Activated T-cell treated with anti-CD3 and anti-CD28 coated beads for 1 hour (primary cell): ENCODE measurements at places on chromosomes 1 and 21.

DNA sequence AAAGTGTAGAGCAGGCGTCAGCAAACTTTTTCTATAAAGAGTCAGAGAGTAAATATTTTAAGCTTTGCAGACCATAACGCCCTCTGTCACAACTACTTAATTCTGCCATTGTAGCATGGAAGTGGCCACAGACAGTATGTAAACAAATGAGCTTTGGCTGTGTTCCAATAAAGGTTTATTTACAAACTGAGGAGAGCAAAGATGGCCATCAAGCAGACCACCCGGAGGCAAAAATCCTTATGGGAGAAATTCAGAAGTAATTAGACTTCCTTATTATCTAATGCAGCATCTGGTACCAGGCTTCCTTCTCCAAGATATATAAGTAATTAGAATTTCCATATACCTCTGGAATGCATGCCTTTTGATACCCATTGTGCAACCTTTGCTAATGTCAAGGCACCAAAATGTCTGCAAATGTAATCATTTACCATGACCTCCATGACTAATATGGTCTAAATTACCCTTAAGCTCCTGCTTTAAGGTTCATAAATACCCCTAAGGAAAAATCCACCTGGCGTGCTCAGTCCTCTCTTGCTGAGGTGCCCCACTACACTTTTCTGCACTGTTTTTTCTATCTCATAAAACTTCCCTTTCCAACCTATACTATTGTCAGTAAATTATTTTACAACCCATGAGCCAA is 377.8 kb downstream of the MATN1 start:
- no peak for DNase-seq

GRCh38 chr21:25913479-25913878 is 178.7 kb downstream of the GABPA start:
- DNase-seq: no peak

DNA sequence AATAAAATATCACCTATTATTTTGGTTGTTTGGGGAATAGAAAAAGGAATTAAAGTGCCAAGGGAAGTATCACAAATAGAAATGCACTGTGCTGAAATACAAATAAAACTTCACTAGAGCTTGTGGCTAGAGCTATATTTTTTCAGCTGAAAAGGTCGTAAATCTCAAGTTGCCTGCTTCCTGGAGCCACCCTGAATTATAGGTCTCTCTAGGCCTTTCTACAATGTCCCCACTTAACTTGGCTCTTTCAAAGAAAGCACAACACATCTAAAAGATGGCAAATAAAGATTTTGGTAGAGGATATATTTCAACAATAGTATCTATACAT is 5.0 kb upstream of the RNF2 start:
- no peak for DNase-seq

DNA sequence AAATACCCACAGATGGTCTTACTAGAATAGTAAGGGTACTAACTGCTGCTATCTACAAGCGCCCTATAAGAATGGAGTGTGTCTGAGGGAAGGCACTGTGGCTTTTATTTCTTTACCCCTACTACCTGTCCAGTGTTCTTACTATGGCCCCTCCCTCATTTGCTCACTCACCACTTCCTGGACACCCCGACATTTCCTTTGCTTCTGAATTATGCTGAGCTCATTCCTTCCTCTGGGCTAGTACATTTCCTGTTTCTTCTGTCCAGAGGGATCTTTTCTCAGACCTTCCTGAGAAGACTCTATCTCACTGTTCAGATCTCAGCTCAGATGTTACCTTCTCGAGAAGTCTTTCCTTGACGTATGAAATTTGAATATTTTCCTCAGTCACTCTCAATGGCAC is 192.1 kb upstream of the DAB1 start:
- no peak for DNase-seq

GRCh38 chr1:33960188-33960895 is 96.5 kb downstream of the HMGB4 start:
- no peak for DNase-seq

DNA sequence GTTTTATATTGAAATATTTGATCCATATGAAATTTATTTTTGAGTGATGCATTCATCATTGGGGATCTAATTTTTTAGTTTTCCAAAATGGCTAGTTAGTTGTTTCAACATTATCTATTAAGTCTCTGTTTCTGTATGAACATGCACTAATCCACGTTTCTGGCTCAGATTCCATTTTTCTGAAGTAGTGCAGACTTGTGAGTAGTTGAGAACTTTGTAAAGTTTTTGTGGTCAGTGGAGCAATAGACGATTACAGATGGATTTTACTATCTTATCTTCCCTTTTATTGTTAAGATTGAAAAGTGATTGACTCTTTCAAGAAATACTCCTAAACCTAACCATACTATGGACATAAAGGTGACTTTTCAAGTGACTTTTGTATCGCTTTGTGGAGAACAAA is 16.7 kb downstream of the SOAT1 start:
- no peak for DNase-seq

DNA sequence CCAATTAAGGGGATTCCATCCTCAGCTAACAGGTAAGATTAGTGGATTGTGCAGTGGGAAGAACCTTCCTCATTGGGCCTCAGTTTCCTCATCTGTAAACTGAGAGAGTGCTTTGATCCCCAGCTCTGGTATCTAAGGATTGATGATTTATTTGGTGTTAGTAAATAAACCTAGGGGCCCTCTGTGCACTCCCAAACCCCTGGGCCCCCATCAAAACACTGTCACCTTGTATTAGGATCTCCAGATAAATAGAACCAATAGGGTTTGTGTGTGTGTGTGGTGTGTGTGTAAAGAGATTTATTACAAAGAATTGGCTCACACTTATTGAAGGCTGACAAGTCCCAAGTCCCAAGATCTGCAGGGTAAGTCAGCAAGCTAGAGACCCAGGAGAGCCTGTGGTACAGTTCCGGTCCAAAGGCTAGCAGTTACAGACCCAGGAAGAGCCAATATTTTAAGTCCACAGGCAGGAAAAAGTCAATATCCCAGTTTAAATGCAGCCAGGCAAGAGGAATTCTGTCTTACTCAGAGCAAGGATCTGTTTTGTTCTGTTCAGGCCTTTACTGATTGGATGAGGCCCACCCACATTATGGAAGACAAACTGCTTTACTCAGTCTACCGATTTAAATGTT is 11.0 kb upstream of the ELK4 start:
- DNase-seq: no peak

- no peak for DNase-seq
Observed at GRCh38 chr1:212853658-212854057, 4.4 kb upstream of the FLVCR1 start.

- DNase-seq: no peak
Observed at GRCh38 chr1:36349241-36349671, 25.8 kb upstream of the EVA1B start.

- DNase-seq: no peak
Observed at GRCh38 chr1:221241157-221241556, 361.9 kb downstream of the HLX start.

DNA sequence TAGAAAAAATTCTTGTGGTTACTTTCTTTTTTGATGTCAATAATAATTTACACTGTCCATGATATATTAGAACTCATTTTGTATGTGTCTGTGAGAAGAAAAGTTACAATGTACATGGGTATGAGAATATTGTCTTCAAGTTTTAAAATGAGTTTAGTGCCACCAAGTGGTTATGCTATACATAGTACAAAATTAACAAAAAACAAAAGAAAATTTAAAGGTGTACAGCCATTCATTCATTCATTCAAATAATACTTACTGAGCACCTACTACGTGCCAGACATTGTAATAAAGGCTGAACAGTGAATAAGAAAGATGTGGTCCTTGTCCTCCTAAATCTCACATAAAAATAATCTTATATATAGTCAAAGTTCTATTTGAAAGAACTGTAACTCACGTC is 27.7 kb downstream of the UCHL5 start:
- no peak for DNase-seq

DNA sequence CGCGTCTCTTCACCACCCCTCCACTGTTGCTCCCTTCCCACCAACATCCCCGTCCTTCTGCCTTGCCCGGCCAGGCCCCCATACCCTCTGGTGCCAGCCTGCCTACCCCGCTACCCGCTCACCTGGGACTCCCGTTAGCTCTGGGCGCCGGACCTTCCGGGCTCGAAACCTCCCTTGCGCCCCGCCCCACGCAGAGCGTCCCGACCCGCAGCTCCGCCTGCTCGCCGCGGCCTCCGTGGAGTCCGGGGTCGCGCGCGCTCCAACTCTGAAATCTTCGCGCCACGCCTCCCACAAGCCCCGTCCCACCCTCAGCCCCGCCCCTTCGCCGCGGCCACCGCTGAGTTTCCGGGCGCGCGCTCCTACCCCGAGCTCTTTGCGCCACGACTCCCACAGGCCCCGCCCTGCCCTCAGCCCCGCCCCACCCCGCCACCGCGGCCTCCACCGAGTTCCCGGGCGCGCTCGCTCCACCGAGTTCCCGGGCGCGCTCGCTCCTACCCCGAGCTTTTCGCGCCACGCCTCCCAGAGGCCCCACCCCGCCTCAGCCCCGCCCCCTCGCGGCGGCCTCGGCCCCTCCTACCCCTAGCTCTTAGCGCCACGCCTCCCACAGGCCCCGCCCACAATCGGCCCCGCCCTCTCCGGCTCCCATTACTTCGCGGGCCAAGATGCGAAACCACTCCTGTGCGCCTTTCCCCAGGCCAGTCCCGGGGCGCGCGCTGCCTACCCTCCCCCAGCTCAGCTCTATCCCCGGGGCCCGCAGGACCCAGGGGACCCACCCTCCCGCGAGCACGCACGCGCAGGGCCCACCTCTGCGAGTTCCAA is at the start of gene IFT25:
Gene IFT25 (minus strand): TSS at position 267 of the 819 bp plus-strand sequence. CDS start 5,617 bp downstream, outside the sequence.
- DNase-seq: peak; percentile 99

GRCh38 chr1:62364721-62365120 is 45.5 kb upstream of the KANK4 start:
- DNase-seq: no peak

DNA sequence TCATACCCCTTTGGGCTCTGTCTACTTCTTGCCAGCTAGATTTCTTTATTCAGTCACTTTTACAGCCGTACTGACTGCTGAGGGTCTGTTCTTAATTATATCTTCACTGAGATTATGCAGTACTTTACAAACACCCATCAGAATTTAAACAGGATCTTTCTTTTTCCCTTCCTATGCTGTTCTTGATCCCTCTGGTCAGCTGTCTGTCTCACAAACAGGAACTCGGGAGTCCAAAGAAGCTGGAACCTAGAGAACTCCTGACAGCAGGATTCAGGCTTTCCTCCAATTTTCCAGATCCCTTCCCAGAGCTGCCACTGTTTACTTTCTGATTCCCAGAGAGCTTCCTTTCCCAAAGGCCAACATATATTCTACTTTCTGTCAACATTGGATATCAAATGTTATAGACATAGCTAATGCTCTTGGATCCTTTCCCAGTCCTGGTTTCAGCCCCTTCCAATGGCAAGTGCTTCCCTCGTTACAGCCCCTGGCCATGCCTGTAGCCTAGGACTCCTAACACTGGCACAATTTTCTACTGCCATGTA is 59.5 kb downstream of the ATP2B4 start:
- no peak for DNase-seq

GRCh38 chr1:234841710-234842231 is 231.8 kb upstream of the IRF2BP2 start:
- no peak for DNase-seq

- no peak for DNase-seq
Observed at GRCh38 chr1:90510143-90510542, 207.0 kb downstream of the BARHL2 start.

- no peak for DNase-seq
Observed at GRCh38 chr1:204882479-204882878, 11.8 kb downstream of the NFASC start.

DNA sequence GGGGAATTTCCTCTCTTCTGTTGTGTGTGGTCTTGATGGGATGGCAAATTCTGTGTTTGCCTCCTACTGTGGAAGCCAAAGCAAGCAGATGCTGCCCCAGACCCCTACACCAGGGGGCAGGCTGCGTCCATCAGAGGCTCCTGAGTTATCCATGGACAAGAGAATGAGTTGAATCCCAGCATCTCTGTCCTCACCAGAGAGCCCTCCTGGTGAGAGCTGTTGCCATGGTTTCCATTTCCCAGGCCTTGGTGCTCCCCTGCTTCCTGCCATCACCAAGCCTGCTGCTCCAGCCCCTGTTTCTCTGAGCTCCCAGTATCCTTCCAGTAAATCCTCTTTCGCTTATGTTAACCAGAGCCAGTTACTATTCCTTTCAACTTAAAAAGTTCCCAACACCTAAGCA is 20.4 kb upstream of the GNG12 start:
- DNase-seq: no peak

GRCh38 chr1:13760921-13761320 is 60.9 kb downstream of the PRDM2 start:
- DNase-seq: no peak

GRCh38 chr21:45223236-45224185 is 64.2 kb downstream of the POFUT2 start:
- DNase-seq: no peak

DNA sequence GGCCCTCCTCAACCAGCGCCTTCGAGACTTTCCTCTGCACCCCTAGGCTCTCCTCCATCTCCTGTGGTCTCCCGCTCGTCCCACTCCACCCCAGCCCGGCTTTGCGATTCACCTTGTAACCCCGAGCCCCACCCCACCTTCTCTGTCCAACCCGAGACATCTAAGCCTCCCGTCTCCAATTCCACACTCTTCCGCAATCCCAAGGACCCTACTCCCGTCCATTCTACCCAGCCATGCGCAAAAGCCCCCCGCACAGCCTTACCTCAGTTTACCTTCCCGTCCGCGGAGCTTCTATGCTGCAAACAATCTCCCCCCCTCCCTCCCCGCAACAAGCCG is 174 bp downstream of the SH3BP5L start:
- no peak for DNase-seq

GRCh38 chr1:190067592-190067991 is 410.1 kb downstream of the BRINP3 start:
- DNase-seq: no peak

GRCh38 chr1:207245124-207245523 is 76.4 kb upstream of the CD55 start:
- no peak for DNase-seq

GRCh38 chr1:159941141-159941540 is 4.3 kb downstream of the IGSF9 start:
- DNase-seq: no peak

DNA sequence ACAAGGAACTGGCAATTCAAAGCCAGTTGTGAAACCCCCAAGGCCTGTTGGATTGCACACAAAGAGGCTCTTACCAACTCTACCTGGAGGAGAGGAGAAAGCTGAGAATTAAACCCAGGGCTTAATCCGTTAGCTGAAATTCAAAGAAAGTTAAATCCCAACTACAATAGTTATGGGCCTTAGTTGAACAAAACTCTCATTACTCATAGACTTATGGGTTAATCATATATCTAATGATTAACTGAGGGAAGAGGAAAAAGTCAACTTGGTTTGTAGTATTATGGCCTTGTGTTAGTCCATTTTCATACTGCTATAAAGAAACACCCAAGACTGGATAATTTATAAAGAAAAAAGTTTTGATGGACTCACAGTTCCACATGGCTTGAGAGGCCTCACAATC is 838.2 kb upstream of the ADGRL2 start:
- DNase-seq: no peak
